Mesothelial cell of epicardium (in vitro differentiated cells): ENCODE measurements at places on chromosomes 5 and 9. TPM values are rescaled to one million over a fixed set of nuclear protein-coding genes. Genes with fewer than 3 reads are reported as not detected.

The EGFLAM gene
- 6.8 to 7.1 TPM (median 7.1 TPM) in 3 replicates for total RNA-seq

DNA sequence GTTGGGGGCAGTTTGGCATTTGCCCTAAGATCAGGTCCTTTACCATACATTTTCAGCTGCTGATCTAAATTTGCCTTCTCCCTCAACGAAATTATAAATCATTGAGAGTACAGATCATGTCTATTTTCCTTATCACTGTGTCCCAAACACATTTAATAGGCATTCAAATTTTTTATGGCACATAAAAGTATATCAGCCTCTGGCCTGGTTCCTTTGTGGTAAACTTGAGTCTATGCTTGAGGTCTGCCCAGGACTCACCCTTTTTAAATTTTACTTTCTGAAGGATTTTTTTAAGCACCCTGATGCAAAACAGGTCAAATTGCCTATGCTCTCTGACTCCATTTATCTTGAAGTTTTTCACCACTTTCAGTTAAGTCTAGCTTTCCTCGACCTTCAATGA, 163.6 kb upstream of the GRIN3A start:
- no peak for DNase-seq

- no peak for DNase-seq
These were observed 199.7 kb downstream of the BNC2 start for GRCh38 chr9:16670791-16671190.

The PCDHGC5 gene
- total RNA-seq: 2.6 to 3.5 TPM (median 3.5 TPM) in 3 replicates

DNA sequence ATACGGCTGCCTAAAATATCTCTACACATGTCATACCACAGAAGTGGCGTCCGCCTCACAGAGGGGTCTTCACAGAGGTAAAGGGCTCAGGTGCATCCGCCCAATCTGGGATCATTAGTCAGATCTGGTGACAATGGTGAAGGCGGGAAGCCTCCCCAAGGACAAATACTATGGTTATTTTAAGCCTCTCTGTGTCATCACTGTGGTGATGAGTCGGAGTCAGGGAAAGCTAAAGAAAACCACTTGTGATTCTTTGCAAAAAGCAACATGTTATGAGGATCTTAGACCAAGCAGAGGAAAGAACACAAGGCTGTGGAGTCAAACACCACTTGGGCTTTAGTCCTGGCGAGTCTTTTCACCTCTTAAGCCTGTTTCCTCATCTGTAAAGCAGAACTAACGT, 190.4 kb downstream of the DRD1 start:
- DNase-seq: no peak

- no peak for DNase-seq
These were observed 414.0 kb downstream of the NFIB start for GRCh38 chr9:13899924-13900323.

GRCh38 chr5:16916262-16916878, 19.7 kb downstream of the MYO10 start:
- no peak for DNase-seq
